ENCODE measurements at places on chromosomes 1 and 21.

DNA sequence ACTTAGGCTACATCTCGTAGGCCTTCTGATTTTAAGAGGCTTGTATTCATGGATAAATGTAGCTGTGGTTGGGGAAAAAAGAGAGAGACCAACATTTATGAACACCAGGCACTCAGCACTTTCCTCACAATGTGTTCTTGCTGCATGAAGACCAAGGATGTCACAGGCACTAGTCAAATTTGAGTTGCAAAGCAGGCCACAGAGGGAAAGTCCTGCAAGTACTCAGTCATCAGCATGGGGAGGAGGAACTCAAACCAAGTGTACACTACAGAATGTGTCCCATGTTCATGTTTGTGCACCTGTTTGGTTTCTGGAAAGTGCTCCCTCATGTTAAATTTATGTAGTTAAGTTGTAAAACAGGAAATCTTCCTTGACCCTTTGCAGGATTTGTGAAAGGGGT, 8.7 kb upstream of the MAP3K7CL start:
- no peak for DNase-seq

DNA sequence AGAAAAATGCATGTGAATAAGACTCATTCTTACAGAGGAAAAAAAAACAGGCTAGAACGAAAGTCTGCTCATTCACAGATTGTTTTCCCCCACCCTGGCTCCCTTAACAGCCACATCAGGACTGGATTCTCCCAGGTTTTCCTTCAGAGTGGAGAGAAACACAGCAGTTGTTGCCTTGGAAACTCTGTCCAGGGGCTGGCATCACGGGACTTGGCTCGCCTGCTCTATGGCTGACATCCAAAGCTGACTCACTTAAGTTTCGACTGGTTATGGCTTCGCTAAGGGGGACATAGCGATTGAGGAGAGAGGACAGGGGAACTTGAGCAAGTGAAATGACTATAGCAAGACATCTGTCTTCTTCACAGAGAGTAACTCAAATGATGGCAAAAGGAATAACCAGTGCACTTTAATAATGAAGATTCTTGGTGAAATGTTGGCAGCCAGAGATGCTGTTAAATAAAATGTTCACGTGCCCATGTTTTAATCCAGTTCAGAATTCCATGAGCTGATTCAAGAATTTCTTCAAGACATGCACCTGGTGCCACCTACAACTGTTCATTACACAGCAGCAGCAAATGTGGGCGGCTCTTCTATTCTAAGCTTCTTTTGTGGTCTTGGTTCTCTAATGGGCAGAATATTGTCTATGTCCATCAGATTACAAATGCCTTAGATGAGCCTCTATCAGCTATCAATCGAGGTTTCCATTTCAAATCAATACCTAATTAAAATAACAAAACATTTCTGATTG, 21.8 kb downstream of the MIS18A start:
- peak; percentile 8 for DNase-seq

DNA sequence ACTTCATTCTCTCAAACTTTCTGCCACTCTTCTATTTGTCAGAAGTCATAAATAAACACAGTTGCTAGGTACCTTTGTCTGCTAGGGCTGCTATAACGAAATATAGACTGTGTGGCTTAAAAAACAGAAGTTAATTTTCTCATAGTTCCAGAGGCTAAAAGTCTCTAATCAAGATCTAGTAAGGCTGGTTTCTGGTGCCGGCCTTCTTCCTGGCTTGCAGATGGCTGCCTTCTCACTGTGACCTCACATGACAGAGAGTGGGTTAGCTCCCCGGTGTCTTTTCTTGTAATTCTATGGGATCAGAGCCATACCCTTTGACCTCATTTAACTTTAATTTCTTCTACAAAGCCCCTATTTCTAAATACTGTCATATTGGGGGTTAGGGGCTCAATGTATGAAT, 5.9 kb downstream of the PDC start:
- DNase-seq: no peak

DNA sequence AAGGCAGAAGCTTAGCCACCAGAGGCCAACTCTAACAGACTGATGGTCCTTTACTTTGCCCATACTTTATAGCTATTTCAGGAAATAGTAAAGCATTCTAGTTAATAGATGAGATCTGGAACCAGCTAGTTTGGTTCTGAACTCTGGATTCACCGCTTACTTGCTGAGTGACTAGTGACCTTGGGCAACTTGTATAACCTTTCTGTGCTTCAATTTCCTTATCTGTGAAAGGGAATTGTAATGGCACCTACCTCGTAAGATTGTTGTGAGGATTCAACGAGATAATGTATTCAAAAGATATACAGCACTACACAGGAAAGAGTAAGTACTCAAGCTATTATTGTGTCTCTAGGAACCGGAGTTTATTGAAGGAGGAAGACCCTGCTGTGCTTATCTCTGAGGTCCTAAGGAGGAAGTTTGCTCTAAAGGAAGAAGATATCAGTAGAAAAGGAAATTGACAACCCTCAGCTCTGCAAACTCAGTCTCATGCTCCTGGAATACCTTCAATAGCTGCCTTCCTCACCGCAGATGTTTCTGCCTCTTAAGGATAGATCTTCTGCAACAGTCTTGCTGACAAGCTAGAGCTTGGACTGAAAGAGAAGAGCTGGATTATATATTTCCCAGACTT, 11.9 kb downstream of the MTFR1L start:
- DNase-seq: no peak

- no peak for DNase-seq
Observed at GRCh38 chr1:171858696-171859095, 17.4 kb downstream of the DNM3 start.

GRCh38 chr1:154352581-154353459, 27.5 kb downstream of the ATP8B2 start:
- DNase-seq: no peak

- DNase-seq: no peak
Observed at GRCh38 chr1:93490357-93490756, 42.4 kb downstream of the FNBP1L start.
